ENCODE measurements at places on chromosomes 2 and 18.

DNA sequence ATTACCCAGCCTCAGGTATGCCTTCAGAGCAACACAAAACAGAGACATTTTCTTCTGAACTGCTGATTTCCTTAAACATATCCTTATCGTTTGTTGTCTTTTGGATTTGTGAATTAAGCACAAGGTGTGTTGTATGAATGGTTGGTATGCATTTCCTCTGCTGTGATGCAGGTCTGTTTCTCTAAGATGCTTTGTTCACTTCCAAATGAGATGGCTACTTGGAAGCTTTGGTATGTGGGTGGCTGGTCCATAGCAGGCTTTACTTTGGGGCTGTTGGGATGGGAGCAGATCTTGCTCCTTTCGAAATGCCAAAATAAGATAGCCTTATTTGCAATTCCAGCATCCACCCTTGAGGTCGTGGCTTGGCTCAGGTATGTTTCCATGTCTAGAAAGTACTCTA, 257.2 kb downstream of the INSIG2 start:
- no peak for DNase-seq

DNA sequence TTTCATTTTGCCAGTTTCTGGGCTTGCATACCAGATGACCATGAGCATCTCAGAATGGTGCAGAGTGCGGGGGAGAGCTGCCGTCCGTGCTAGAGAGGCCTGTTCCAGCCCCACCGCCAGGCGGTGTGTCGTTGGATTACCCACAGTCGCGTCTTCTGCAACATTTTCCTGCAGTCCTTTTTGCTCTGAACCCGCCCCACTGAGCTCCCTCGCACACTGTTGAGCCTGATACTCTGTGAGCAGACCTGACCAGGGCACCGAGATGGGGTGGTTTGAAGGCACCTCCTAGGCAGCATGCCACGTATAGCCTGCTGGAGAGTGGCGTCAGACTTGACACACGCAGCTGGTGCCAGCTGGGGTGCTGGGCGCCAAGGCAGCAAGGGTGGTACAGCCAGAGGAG, 18.1 kb downstream of the PPP1R7 start:
- DNase-seq, result no peak

DNA sequence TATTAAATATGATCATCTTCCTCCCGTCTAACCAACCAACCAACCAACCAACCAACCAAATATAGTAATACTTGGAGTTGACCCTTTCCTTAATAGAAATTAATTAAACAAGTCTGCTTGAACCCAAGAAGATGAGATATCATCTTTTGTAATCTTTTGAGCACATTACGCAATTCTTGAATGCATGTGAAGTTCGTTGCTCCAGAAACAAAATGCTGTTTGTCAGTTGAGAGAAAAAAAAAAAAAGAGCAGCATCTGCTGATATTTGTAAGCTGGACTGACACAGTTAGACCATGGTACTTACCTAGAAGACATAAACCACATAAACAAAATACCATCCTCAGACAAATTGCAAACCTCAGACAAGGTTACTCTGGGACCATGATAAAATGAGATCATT, 9.2 kb upstream of the SERPINB2 start:
- DNase-seq, result no peak

DNA sequence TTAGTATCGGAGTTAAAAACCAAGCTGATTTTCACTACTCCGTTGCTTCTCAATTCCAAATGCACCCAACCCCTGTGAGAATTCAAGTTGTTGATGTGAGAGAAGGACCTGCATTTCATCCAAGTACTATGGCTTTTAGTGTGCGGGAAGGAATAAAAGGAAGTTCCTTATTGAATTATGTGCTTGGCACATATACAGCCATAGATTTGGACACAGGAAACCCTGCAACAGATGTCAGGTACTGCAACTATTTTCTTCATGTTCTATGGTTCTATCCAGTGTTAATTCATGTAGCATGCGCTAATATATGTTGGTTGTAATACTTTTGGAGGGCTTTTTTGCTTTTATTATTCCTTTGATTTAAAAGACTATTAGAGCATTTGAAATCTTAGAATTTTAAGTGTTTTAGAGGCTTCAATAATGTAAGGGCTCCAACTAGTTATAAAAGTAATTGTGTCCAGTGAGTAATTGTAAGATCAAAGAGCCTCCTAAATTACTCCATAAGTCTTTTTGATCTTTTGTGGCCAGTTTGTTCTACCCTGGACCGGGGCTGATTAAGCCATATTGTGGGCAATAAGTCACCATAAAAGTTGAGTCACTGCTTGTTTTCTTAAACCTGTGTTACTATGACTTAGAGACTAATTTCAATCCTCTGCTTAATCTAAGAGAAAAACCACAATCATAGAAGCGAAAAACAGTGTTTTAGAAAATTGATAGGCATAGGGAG, 22.9 kb downstream of the DSG4 start:
- DNase-seq, result no peak

- DNase-seq, result no peak
These were observed 61.5 kb upstream of the L3MBTL4 start for GRCh38 chr18:6476190-6476589.

DNA sequence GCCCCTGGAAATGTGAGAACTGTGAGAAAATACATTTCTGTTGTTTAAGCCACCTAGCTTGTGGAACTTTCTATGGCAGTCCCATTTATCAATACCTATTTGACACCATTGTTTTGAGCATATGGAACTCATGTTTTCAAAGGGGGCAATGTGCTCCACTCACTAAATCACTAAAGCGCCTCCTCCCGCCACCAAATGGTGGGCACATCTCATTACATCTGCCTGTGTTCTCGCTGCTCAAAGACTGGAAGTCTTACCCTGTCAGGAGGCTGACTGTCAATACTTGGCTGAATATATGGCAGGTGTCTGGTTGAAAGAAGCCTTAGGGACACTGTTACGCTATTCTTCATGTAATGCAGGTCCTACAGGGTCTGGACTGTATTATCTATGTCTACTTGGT, 767.7 kb downstream of the TSN start:
- no peak for DNase-seq

GRCh38 chr2:101153787-101154186, 2.6 kb upstream of the TBC1D8 start:
- DNase-seq, result no peak

DNA sequence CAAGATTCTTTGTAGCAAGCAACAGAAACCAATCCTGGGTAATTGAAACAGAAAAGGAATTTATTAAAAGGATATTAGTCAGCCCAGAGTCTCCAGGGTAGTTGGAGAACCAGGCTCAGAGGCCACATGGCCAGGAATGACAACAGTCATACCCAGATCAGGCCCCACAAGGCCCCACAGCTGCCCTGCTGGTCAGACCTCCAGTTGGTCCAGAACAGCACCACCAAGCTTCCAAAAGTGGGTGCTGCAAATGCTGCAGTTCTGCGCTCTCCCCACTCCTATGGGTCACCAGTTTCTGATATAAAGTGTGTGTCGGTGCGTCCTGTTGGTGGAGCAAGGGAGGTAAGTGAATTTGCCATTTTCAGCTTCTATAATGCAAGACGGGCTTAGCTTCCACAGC, 29.9 kb downstream of the KLHL29 start:
- DNase-seq, result no peak

DNA sequence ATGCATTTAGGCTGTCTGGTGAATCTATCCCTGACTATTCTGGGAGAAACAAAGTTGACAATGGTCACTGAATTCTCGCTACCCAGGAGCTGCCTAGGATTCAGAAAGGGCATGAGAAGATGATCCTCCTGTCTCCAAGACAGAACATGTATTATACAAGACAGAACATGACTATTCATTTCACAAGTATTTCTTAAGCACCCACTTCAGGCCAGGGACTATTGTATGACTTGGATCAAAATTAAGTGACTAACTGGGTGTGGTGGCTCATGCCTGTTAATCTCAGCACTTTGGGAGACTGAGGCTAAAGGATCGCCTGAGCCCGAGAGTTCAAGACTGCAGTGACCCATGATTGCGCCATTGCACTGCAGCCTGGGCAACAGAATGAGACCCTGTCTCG, 235.8 kb upstream of the RAB12 start:
- DNase-seq, result no peak

- DNase-seq, result no peak
These were observed 157.3 kb upstream of the MMADHC start for GRCh38 chr2:149744865-149745264.

DNA sequence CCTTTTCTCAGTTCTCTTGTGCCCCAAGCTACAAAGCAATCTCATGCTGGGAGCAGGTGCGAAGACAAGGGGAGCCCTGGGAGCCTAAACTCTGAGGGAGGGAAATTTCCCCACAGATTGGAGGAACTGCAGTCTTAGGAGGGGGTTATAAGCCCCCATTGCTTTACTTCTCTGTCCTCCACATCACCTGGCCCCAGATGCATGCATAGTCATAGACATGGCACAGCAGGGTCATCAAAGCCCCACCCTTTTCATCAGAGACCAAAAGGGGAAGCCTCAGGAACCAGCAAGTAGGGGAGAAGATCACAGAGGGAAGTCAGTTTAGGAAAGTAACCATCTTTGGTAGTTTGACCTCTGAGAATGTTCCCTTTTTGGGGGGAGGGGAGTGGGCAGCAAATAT, 33.7 kb downstream of the LANCL1 start:
- no peak for DNase-seq

DNA sequence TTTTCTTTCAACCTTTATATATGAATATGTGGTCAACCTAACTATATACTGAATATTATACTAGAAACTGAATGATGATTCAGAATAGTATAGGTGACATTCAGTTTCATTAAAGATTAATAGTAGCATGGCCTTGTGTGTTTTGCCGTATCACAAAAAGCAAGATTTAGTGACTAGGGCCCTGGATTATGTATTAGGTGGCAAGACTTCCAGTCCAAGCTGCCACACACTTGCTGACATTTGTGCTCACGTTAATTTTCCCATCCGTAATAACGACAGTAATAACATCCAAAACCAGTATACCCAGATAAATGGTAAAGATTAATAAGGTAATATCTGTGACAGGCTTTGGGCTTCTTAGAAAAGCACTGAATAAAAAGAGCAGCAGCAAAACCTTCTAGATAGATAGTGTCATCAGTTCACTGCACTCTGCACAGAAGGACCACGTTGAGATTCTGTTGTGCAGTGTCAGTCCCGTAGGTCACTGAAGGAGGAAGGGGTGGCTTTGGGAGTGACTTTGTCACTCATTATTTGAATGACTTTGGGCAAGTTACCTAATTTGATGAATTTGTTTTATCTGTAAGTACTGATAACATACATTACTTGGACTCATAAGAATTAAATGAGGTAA, 451.7 kb downstream of the PTPRM start:
- DNase-seq, result no peak

GRCh38 chr2:63186331-63186730, 135.7 kb downstream of the OTX1 start:
- no peak for DNase-seq

All from sciatic nerve (tissue), 2 donors.